Left lung (tissue), 14 donors: ENCODE measurements at places on chromosomes 7 and 10. TPM values are rescaled to one million over a fixed set of nuclear protein-coding genes. Genes with fewer than 3 reads are reported as not detected.
A peak's percentile ranks its signal among the peaks of the same experiment; 100 is the strongest.

DNA sequence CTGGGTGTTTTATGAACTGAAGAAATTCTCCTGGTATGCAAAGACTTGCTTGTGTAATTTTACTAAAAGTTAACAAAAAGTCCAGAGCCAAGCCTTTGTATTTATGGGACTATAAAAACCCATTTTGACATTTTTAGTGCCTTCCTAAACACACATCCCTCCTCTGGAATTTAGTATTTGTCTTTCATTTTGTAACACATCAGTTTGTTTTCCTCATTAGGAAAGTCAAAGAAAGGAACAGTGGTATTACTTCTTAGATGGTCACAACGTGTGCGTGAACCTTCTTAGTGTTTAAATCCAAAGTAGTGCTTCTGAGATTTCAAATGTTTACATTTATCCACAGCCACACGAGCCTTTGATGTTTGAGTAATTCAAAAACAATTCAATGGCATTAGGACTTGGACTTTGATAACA is 103.2 kb upstream of the TMEM106B start:
- DNase-seq, result no peak

The TAS2R4 gene
- 1.1 TPM for total RNA-seq

The SLC26A5 gene
- 1.0 TPM for total RNA-seq

GRCh38 chr7:147207988-147208387 is 1091.4 kb downstream of the CNTNAP2 start:
- no peak for DNase-seq

The DRGX gene
- 0.45 TPM for total RNA-seq

DNA sequence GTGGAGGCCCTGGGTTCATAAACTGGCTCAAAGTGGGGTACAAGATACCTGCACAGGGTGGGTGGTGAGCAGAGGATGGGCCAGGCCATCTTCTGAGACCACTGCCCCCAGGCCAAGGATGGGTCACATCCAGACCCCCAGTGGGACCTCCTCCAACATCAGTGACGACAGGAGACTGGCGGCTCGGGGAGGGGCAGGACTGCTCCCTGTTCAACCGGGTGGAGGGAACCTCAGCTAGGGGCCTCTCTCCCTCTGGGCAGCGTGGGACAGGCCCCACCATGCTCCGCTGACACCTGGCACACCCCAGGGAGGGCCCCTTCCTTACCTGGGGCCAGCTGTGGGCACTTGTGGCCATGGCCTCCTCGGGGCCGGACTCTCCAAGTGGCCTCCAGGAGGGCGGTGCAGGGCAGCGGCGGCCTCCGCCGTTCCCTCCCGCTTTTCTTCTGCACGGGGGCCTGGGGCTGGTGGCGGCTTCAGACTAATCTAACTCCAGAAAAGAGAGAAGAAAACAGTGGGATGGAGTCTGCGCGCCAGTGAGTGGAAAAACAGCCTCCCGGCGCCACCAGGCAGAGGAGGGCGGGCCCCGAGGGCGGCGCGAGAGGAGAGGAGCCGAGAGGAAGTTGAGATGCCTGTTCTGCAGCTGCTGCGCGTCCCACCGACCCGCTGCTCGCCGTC is at the start of gene CALHM2:
CALHM2 (minus strand) TSS at position 540 of the 675 bp plus-strand sequence. CDS start 2,429 bp downstream, outside the sequence.
- DNase-seq, result peak; percentile 71

The MYL10 gene
- total RNA-seq, result not detected
